ENCODE measurements at places on chromosomes 4 and X. TPM values are rescaled to one million over a fixed set of nuclear protein-coding genes. Genes with fewer than 3 reads are reported as not detected.

SPACA5 gene
- total RNA-seq: not detected

HNRNPD gene
- total RNA-seq: 405 TPM

GABRE gene
- total RNA-seq: not detected

VSIG1 gene
- 0.60 TPM for total RNA-seq

SHROOM2 gene
- not detected for total RNA-seq

DDX60 gene
- total RNA-seq: 111 TPM

TAF7L gene
- not detected for total RNA-seq

PARM1 gene
- not detected for total RNA-seq

SCML1 gene
- total RNA-seq: 6.1 TPM

EXOC1L gene
- total RNA-seq: not detected

GNL3L gene
- total RNA-seq: 57.7 TPM

CCNI gene
- 203 TPM for total RNA-seq

Measured in activated CD8-positive, alpha-beta T cell treated with anti-CD3 and anti-CD28 coated beads, Interleukin-2, amount 10 ng/mL, durations not matched to agents 7 days and 5 days (primary cell).